ENCODE measurements at places on chromosomes 13 and 19.
A peak's percentile ranks its signal among the peaks of the same experiment; 100 is the strongest.

GRCh38 chr19:47028195-47028601 lies 8.6 kb downstream of the NPAS1 start:
- DNase-seq = no peak

DNA sequence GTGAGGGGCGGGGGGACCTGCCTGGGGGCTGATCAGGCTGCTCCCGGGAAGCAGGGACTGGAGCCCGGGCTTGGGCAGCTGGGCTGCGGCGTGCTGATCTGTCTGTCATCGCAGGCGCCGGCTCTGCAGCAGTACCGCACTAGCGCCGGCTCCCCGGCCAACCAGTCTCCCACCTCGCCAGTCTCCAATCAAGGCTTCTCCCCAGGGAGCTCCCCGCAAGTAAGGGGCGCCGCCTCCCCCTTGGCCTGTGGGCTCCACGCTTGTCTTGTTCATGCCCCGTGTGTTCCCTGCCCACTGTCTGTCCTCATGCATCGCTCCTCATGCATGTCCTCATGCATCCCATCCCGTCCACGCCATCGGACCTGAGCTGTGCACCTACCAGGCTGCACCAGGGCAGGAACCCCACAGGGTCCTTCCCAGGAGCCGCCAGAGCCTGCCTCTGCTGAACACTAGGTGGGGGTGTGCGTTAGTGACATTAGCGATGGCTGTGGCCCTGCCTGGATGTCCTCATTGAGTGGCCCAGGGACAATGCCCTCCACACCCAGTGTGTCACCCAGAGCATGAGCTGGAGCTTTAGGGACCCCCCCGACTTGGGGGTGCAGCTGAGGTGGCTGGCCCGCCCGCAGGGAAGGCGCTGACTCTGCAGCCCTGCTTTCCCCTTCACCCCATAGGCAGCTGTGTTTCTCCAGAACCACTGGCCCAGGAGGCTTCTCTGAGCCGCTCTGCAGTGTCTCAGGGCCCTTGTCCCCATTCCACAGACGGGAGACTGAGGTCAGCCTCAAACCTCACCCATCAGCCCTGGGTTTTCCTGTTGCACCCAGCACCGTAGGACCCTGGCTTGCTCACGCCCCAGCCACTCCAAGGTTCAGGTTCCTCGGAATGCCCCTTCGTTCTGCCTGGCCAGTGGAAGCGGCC lies 19.5 kb downstream of the COMP start:
- no peak for DNase-seq

DNA sequence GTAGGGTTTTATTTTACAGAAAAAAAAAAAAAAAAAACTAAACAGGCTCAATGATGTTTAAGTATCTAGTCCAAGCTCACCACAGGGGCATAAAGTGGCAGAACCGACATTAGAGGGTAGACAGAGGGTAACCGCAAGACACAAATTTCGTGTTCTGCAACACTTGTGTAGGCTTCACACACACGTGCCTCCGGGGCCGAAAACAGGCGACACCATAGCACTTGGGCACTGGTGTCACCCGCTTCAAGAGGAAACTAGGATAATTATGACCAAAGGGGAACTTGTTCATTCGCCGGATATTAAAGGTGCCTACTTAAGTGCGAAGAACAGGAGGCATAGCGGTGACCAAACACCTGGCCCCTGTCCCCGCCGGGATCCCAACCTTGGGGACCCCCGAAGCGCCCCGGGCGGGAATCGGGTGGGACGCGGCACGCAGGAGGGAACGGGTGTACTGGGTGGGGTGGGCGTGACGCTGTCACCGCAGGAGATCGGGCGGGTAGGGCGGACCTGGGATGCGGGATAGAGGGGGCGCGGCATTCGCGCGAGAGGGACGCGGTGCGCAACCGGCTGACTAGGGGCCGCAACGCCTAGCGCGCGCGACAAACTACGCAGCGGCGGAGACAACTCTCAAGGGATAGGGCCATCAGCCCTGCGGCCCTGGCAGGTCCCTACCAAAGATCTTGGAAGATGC lies 558 bp downstream of the MZT1 start:
- peak; percentile 16 for DNase-seq

GRCh38 chr19:38839816-38840582 lies 8.4 kb upstream of the ECH1 start:
- no peak for DNase-seq

- DNase-seq = no peak
Measured at GRCh38 chr13:101211261-101211660, 205.0 kb downstream of the NALCN start.

DNA sequence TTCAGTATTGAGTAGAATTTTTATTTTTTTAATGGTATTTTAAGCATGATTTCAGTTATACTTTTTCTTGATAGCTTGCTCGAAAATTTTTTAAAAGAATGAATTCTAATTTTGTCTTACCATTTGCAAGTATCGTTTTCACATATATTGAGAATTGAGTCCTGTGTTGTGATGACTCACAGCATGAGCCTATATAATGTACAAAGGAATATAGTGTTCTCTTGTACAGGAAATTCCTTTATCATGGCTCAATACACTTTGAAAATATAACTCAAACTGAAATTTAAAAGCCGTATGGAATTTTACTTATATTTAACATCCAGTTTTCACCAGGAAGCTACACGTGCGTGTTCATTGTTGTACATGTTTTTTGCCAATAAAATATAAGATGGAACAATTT lies 161.1 kb upstream of the TMTC4 start:
- DNase-seq = no peak

- no peak for DNase-seq
Measured at GRCh38 chr19:15902254-15902653, 4.4 kb upstream of the CYP4F2 start.

DNA sequence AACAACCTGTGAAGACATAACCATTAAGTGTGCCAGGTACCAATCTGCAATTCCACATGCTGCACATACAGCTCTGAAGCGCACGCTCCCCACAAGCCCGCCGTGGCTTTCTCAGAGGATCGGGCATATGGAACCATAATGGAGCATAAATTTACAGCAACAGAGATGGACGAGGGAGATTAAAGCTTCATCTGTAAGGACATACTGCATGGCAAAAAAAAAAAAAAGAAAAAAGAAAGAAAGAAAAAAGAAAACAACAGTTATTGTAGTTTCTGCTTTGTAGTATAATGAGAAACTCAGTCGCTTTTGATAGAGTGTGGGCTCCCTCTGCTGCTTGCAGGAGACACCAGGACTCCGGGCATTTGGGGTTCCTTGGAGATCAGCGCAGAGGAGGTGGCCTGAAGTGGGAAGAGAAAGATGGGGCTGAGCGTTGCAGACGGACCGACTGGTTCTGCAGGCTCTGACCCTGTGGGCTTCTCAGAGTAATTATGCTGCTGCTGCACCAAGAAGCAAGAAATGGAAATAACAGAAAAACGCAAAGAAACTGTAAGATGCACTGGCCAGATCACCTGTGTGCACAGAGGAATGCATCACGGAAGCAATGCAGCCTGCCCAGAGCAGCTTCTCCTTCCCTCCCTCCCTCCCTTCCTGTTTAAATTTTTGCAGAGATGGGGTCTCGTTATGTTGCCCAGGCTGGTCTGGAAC lies 10.8 kb upstream of the PDCD5 start:
- peak; percentile 25 for DNase-seq

GRCh38 chr19:1258163-1258492 lies 9.7 kb downstream of the MIDN start:
- DNase-seq = no peak

DNA sequence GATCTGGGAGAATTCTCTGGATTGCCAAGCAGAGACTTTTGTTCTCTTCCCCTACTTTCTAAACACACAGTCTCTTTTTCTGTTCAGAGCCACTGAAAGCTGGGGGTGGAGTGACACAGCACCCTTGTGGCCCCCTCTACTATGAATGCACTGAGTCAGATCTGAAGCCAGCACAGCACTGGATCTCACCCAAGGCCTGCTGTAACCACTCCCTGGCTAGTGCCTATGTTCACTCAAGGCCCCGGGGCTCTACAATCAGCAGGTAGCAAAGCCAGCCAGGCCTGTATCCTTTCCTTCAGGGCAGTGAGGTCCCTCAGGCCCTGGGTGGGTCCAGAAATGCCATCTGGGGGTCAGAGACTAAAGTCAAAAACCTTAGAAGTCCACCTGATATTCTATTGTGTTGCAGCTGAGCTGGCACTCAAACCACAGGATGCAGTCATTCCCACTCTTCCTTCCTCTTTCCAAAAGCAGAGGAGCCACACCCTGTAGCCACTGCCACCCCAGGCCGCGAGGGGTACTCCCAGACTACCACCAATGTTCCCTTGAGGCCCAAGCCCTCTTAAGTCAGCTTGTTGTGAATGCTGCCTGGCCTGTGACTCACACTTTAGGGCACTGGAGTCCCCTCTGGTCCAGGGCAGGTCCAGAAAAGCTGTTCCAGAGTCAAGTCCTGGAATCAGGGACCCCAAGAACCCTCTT lies 110.1 kb upstream of the RXFP2 start:
- DNase-seq = no peak

- no peak for DNase-seq
Measured at GRCh38 chr19:48813123-48813913, 2.5 kb upstream of the BCAT2 start.

DNA sequence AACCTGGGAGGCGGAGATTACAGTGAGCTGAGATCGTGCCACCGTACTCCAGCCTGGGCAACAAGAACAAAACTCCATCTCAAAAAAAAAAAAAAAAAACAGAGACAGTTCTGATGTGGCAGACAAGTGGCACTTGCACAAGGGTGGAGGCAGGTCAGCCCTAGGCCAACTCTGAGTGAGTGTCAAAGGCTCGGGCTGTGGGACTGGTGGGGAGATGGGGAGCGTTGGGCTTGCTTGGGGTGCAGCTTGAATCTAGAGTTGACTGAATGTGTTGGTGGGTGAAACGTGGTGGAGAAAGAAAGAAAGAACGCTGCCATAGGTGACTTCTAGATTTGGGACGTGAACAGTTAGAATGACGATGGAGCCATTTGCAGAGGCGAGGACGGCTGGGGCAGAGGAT lies 121.3 kb upstream of the SPACA7 start:
- no peak for DNase-seq
